C1 segment of cervical spinal cord (tissue), 14 donors: ENCODE measurements at places on chromosomes 6 and 20.

DNA sequence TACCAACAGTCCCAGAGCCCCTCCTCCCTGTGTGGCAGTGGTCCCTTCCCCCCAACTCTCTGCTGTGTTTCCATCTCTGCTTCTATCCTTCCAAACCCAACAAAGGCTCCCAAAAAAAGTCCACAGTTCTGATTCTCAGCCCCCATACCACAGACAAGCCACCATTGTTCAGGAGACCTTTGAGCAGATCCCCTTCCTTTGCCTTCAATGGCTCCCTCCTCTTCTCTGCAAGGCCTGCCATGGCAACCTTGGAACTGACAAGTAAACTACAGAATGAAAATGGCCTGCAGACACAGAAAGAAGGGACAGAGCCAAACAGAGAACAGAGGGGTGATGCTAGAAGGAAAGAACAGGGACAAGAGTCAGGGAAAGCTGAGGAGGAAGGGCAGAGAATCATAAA is 23.2 kb downstream of the OR2H2 start:
- peak; percentile 42 for DNase-seq

- DNase-seq = no peak
These were observed 39.6 kb downstream of the DUSP22 start for GRCh38 chr6:331622-332521.

- no peak for DNase-seq
These were observed 248.8 kb downstream of the SOD2 start for GRCh38 chr6:159444056-159444760.

- no peak for DNase-seq
These were observed 61.7 kb downstream of the UTRN start for GRCh38 chr6:144346719-144347447.

- DNase-seq = no peak
These were observed 115.8 kb downstream of the MRPL14 start for GRCh38 chr6:44011350-44011920.

GRCh38 chr20:41068806-41069205 is 40.2 kb downstream of the TOP1 start:
- DNase-seq = no peak

DNA sequence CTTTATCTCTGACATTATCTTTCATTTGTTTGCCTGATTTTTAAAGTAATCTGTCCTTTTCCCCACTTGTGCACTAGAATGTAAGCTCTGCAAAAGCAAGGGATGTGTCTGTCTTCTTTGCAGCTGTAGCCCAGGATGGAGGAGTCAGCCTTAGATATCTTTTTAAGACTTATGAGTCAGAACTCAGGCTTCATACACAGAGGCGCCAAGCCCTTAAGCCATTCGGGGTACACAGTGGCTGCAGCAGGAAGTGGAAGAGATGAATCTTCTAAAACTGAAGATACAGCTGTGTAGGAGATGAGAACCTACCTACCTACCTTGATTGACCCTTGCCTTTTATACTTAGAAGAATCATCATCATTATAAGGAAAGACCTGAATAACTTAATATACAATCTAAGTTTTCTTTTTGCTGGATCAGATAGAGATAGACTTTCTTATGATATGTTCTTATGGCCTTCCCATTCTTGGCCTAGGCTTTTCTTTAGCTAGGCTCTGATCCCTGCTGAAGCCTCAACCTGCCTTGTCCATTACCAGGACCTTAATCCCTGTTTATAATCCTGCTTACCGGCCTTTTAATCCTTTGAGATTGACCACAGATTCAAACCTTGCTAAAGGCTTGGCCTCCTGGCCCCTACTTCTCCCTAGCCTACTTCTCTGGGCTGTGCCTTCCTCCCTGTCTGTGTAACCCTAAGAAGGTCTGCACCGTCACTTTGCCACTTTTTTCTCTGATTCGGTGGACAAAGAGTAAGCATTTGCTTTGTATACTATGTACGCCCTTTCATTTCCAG is 304.5 kb downstream of the PRL start:
- DNase-seq = no peak

- DNase-seq = no peak
These were observed 216.5 kb upstream of the TENT5A start for GRCh38 chr6:81969011-81969410.

- DNase-seq = no peak
These were observed 10.6 kb downstream of the WDR27 start for GRCh38 chr6:169691260-169691659.

DNA sequence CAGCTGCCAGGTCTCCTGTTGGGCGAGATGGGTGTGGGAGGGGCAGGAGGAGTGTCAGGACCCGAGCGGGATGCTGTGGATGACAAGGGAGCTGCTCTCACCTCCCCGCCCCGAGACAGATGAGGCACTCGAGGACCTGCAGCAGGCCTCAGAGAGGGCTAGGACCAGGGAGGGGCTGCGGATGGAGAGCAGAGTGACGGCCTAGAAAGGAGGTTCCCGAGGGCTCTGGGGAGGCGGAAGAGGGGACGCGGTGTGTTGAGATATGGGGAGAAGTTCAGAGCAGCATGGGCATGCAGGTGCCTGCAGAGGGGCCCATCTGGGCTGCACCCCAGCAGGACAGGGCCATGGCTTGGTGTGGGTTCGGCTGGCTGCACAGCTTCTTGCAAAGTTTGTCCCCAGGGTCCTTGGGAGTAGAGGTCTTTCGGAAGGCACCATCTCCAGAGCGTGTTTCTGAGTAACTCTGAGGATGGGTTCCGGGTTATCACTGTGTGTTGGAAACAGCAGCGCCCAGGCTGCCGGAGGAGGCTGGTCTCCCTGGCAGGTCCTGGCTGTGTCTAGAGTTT is 104.6 kb downstream of the PAX1 start:
- no peak for DNase-seq

GRCh38 chr6:74762841-74763240 is 443.0 kb downstream of the COL12A1 start:
- no peak for DNase-seq

DNA sequence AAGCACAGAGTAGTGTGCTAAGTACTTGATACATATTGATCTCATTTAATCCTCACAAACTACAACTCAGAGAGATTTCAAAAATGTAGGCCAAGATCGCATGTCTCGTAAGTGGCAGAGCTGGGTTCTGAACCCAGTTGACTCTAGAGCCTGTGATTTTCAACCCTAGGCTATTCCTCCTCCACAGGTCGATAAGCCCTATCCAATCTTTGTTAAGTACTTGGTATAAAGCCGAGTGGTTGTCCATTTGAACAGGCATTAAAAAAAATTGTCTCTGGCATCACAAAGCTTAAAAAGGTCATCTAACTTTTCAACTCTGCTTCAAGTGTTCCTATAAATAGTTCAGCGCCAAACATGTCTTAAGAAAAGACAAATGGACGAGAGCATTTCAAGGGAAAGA is 37.4 kb downstream of the LYRM4 start:
- no peak for DNase-seq

- DNase-seq = no peak
These were observed 602.5 kb upstream of the CDH4 start for GRCh38 chr20:60649541-60649940.

DNA sequence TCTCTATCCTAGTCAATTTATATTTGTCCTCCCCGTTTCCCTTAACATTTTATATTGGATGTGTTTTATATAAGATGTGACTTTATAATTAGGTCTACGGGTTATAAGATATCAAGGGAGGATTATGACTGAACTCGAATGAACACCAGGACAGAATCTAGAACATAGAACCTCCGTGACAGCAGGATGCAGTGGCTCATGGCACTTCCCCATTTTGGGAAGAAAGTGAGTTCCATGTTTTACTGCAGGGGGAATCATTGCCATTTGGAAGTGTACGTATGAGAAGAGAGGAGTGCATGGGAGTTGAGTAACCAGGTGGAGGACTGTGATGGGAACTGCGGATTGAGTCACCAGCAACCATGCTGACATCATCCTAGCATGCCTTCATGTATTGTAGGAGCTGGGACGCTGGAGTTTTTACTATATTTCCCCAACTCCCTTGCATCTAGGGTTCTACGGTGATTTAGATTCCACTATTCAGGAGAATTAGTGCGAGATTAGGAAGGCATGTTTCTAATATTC is 56.1 kb upstream of the FOXC1 start:
- no peak for DNase-seq

GRCh38 chr6:112774319-112774718 is 427.2 kb downstream of the RFPL4B start:
- no peak for DNase-seq

DNA sequence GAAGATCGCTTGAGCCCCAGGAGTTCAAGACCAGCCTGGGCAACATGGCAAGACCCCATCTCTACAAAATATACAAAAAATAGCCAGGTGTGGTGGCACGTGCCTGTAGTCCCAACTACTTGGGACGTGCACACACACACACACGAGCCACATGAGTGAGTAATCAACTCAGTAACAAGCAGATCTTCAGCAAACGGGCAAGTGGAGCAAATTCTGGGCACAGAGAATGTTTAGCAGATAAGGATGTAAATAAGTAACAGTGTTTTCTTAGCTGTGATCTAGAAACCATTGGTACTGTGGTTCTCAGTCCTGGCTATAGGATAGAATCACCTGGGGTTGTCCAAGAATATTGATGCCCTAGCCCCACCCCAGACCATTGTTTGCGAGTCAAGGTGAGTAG is 6.1 kb downstream of the PAQR8 start:
- DNase-seq = no peak

GRCh38 chr6:127389706-127390105 is 46.3 kb upstream of the ECHDC1 start:
- no peak for DNase-seq

- peak; percentile 61 for DNase-seq
These were observed 274.5 kb downstream of the ALDH8A1 start for GRCh38 chr6:134675110-134676054.

DNA sequence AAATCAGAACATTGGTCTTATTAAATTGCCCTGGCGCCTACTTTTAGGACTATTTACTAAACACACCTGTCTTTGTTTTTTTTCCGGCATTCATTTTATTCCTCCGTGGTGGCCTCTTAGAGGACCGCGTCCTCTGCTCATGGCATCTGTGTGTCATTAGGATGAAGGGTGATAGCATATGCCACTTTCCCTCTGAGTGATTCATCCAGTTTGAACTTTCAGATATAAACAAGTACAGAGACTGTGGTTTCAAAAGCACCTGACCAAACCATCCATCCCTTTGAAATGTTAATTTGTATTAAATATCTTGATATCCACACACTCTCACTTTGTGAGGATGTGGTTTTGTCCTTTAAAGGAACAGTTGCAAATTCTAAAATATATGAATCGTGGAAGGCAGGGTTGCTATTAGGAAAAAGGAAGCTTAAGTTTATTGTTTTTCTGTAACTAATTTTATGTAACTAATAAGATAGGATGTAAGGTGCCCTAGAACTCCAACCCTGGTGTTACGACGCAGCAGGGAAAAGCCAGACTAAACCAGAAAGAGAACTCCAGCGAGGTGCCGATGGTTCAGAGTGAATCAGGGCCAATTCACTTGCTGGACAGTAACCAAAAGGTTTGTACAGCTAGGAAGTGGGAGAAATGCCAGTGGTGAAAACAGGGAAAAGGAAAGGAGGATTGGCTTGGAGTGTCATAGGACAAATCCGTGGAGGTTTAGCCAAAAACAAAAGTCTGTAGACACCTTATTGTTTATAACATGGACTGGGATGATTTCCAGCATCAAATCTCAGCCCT is 98.7 kb downstream of the SHLD1 start:
- DNase-seq = peak; percentile 2

- no peak for DNase-seq
These were observed 358.2 kb downstream of the KIF16B start for GRCh38 chr20:16215041-16215440.

DNA sequence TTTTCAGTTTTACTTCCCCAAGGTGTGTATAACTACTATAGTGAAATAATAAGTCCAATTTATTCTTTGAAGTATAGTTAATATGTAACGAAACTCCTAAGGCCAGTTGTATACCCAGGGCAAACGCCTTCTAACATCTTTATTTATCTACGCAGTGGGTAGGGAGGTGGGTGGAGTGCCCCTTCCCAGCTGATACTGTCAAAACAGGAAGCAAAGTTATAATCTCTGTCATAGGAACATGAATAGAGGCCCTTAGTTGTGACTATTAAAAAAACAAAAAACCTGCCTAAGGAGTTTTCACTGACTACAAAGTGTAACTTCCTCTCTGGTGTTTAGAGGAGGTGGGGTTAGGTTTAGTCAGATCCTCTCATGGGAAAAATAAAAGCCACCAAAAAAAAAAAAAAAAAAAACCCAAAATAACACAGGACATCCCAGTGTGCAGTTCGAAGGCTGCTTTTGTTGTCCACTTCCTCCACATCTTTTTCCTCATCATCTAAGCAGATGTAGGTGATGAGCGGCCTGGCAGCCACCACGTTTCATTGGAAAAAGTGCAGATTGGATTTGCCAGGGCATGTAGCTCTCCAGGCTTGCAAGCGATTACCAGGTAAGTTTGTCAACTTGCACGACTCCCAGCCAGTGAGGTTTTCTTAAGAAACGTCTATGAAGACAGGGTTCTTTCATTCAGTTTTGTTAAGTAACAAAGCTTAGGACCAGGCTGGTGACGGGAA is 58.7 kb downstream of the UTRN start:
- no peak for DNase-seq

DNA sequence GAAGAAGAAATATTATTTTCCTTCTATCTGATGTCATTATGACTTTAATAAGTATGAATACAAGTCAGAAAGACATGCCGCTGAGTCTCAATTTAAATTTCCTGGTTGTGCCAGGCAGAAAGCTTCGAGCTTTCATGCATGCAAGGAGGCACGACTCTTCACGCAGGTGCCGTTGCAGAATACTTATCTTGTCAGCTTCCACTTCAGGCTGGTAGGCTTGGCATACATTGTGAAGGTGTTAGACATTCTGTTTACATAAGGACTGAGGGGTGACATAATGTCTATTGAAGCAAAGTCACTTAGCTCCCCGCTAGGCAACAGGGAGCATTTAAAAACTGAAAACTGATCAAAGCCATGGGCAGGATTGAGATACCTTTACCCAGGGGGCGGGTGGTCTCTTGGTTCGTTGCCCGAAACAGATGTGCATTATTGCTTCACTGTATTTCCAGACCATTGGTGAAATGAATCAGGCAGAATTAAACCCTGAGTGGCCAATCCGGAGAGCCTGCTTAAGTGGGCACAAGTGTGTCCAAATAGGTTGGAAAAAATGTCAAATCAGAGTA is 16.4 kb downstream of the BMP6 start:
- no peak for DNase-seq

DNA sequence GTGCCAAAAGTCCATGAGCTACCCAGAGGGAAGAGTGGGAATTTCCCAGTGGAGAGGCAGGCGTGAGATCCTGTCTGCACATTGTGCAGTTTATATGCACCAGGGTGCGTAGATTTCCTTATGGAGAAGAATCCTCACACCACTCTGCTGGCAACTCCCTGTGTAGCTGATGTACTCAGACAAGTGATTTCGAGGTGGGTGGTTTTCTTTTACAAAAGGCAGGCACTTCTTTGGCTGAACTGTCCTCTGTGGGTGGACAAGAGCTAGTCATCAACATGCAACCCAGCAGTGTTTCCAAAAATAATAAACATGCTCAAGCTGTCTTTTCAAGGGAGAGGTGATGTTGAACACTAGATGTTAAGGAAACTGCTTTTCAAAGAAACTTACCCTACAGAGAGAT is 121.7 kb upstream of the NXT1 start:
- no peak for DNase-seq
